Stimulated activated naive CD8-positive, alpha-beta T cell treated with anti-CD3 and anti-CD28 coated beads, Interleukin-15, amount 100 ng/mL, for 72 hours (primary cell): ENCODE measurements at places on chromosomes 6 and 20.

GRCh38 chr20:44501448-44501847 lies 20.4 kb downstream of the SERINC3 start:
- DNase-seq = no peak

DNA sequence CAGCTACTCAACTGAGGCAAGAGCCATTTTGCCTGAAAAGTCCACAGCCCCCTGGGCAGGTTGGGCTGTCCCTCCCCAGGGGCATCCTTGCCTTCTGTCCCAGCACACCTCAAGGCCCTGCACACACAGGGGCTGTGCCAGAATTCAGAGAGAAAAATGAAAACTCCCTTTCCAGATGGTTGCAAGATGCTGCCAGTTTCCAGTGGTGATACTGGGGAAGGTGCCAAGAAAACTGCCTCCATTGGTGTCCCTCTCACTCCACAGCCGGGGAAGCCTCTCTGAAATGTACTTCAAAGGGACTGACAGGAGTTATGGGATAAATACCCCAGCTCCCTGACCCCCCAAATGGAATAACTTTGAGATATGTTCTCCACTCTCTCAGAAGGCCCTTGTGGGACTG lies 154.2 kb upstream of the MAFB start:
- DNase-seq = no peak

- DNase-seq = no peak
Observed at GRCh38 chr20:4625687-4626086, 96.0 kb upstream of the PRND start.

GRCh38 chr20:49612127-49612738 lies 44.3 kb upstream of the PTGIS start:
- no peak for DNase-seq

DNA sequence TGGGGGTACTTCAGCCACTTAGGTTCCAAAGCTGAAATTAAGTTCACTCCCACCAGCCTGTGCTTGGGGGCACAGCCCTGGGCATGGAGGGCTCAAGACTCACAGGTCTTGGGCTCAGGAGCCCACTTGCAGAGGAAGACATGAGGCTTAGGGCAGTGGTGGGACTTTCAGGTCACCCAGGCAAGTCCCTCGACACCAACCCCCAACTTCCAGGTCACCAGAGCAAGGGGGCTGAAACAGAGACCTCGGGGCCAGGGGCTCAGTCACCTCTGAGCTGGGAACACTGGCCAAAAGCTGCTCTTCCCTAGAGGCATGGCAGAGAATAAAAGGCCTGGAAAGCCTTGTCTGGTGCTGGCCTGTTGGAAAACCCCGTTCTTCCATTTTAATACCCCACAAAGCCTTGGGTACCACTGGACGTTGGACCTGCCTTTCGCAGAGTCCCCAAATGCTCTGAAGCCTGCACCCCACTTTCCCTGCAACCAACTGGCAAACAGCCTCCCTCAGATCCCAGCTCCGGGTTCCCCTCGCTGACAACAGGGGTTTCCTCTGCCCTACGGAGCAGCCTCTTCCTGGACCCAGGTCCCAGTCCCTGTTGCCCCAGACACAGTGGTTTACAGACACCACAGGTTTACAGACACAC lies 160.9 kb upstream of the PMEPA1 start:
- DNase-seq = no peak

DNA sequence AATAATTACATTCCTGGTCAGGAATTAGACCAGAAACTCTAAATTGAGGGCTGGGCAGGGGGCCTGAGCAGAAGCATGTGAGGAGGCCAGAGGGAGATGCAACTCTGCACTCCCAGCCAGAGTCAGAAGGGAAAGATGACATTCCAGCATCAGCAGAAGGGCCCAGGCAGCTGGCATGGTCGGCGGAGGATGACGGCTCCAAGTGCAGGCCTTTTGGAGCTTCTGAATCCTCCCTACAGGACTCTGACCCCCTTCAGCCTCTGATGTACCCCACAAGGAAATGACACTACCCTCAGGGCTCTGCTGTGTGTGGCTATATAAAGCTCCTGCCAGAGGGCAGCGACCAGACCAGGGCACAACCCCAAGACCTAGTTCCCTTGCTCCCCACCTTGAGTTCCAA lies 1.9 kb downstream of the LRFN2 start:
- DNase-seq = no peak

DNA sequence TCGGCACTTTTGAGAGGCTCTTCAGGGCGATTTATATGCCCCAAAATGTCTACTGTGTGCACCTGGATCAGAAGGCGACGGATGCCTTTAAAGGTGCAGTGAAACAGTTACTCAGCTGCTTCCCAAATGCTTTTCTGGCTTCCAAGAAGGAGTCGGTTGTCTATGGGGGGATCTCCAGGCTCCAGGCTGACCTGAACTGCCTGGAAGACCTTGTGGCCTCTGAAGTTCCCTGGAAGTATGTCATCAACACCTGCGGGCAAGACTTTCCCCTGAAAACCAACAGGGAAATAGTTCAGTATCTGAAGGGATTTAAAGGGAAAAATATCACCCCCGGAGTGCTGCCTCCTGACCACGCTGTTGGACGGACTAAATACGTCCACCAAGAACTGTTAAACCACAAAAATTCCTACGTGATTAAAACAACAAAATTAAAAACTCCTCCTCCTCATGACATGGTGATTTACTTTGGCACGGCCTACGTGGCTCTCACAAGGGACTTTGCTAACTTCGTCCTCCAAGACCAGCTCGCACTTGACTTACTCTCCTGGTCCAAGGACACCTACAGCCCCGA lies 8.2 kb downstream of the GCNT2 start:
- no peak for DNase-seq

- DNase-seq = no peak
Observed at GRCh38 chr6:119735530-119735929, 386.0 kb upstream of the MAN1A1 start.

DNA sequence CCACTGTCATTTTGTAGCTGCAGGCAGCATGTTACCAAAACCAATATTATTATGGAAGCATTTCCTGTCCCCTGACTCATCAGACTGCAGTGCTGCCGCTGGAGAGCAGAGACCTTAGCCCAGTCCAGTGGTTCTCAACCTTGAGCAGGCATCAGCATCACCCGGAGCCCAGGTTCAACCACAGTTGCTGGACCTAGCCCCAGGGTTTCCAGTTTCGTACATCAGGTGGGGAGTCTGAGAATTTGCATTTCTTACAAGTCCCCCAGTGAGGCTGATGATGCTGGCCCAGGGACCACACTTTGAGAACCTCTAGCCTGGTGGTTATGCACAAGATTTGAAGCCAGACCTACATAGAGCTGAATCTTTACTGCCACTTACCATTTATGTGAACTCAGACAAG lies 47.3 kb downstream of the LY86 start:
- DNase-seq = no peak

DNA sequence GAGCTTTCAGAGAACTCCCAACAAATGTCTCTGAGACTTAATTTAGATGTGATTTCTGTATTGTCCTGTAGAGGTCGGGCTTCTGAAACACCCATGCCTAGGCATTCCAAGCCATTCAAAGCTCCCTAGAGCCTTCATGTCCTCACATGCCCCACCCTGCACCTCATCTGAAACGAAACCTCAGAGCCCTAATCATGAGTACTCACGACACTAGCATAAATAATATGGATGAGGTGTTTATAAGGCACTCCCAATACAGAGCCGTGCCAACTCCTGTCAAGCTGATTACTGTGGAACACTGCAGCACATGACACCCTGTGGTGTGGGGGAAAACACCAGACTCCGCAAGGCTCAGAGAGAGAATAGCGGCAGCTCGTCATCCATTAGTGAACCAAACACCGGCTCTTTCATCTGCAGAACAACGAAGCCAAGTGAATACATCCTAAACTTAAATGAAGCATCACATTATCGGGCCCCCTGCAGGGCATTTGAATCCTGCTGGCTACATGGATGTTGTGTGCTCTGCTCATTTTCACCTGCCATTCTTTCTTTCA lies 83.8 kb downstream of the FNDC1 start:
- peak; percentile 21 for DNase-seq

DNA sequence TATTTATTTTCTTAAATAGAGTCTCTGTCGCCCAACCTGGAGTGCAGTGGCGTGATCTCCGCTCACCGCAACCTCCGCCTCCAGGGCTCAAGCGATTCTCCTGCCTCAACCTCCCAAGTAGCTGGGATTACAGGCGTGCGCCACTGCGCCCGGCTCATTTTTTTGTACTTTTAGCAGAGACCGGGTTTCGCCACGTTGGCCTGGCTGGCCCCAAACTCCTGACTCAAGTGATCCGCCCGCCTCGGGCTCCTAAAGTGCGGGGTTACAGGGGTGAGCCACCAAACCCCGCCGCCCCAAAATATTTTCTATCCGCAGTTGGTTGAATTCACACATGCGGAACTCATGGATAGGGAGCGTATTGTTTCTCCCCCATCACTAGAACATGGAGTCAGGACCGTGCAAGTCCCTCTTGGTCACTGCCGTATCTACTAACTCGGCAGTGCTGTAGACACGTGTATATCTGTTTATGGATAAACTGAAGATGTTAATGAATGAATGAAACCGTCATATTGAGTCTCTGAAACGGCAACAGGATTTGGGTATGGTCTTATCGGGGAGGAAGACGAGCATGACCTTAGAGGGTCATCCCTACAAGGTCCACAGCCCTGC lies 904 bp downstream of the MKKS start:
- DNase-seq = no peak

DNA sequence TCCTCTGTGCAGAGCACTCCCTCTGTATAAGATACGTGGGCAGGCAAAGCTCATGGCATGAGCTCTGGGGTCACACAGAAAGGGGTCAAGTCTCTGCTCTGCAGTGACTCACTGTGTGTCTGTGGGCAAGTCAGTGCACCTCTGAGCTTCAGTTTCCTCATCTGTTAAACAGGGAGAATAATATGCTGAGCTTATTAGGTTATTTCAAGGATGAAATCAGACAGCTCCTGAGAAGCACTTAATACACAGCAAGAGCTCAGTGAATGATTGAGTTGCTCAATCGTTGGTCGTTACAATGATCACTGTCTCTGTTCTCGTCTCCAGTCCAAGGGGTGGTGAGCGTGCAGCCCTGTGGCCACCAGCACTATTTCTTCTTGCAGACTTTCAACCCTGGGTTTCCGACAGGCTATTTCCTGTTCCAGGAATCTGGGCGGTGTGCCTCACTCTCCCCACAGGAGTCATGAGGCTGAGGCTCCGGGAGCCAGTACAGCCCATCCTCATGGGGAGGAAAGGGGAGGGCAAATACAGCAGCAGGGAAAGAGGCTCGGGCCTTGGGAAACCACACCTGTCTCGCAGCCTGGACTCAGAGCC lies 28.9 kb downstream of the KIAA1755 start:
- DNase-seq = no peak

DNA sequence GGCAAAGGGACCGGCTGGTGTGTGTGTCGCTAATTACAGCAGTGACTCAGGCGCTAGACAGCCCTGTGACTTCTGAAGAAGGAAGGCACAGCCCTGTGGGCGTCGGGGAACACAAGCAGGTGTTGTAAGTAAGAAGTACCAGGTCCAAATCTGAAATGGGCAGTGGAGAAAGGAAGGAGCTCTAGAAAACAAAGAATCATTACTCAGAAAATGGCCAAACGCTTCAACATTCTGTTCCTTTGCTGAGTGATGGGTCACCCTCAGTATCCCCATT lies 106.8 kb downstream of the PXDC1 start:
- no peak for DNase-seq

- DNase-seq = no peak
Observed at GRCh38 chr6:134099770-134100169, 47.3 kb upstream of the SLC2A12 start.

DNA sequence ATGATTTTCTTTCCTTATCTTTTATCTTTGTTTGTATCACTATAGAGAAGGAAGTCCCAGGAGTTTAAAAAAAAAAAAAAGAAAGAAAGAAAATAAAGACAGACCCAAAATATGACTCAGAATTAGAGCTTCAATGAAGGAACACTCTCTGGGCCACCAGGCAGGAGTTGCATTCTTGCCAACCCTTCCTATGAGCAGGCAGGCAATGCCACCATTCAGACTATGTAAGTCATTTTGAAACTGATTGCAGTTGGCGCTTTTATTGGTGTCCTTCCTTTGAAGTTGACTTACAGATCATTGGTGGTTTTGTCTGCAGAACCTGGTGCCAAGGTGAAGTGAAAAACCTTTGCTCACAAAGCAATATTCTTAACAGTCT lies 50.3 kb downstream of the MYB start:
- DNase-seq = no peak

GRCh38 chr6:31572041-31572911 lies at the start of gene LTA:
LTA (plus strand) TSS chr6:31572289; CDS start chr6:31572743, 454 bp downstream.
- peak; percentile 84 for DNase-seq

- no peak for DNase-seq
Observed at GRCh38 chr6:34317882-34318498, 69.2 kb upstream of the SMIM29 start.

DNA sequence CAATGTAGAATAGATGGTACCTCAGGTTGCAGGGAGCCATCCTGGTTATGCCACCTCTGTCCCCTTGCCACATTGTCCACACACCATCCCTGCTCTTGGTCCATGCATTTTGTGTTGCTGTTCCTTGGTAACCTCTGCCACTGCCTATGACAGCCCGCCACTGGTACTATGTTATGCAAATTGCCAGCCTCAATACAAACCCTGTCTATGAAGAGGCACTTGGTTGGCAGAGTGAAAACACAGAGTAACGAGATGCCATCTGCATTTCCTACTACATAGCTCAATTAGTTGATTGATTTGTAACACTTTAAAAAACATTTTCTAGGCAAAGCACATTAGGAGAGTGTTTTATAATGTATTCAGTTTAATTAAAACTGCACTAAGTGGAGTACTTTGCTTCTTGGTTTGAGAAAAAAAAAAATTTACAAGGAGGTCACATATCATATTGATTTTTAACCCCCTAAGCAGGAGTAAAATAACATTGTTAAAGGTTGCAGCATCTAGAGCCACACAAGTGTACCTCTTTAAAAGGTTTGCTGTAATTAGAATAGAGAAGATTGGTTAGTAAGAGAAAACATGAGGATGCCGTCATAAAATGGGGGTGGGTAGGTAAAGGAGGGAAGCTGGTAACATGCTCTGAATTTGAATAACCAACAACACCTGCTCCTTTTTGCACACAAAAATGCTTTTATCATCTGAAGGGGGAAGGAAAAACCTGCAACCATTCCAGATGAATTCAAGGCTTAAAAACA lies 817.1 kb downstream of the KIF16B start:
- DNase-seq = no peak

DNA sequence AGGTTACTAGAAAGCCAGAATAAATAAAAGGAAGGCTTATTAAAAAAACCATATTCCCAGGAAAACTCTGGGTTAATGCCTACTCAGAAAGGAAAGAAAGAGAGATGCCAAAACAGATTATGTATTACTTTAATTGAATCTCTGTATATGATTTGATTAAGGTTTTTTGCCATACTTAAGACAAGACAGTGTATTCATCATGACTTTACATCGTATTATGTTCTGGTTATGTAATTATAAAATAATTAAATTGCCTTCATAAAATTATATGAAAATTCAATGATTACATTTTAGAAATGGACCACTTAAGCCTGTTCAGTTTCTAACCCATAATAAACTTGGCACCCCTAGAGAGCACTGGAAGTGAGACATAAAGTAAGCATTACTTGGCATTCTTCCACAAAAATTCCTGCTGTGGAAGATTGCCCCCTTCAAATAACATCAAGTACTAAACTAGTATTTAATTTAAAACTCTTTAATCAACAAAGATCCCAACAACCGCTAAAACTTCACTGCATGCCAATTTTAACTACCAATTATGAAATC lies 20.8 kb upstream of the IBTK start:
- no peak for DNase-seq
